ENCODE measurements at places on chromosomes 11 and 22.

DNA sequence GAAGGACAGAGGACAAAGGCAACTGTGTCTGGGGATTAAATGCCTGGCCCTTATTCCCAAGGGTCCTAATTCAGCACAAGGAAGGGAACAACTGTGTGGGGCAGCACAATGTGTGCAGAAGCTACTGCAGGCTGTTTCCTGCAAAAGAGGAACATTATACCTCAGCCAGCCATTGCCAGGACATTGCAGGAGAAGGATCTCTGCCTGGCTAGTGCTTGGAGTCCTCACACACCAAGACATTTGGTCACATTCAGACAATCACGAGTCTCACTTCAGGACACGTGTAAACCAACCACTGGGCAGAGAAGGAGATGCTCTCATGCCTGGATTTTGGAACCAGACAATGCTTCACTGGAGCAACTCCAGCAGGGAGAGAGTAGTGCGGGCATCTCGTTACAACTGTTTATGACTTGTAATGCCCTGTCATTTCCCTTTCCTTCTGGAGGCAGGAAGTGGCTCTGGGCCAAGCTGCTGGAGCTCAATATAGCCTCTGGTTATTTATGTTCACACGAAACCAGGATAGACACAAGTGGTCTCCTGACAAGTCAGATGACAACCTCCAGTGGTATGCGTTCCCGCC lies 23.9 kb upstream of the ZC3H12C start:
- peak; percentile 11 for DNase-seq

DNA sequence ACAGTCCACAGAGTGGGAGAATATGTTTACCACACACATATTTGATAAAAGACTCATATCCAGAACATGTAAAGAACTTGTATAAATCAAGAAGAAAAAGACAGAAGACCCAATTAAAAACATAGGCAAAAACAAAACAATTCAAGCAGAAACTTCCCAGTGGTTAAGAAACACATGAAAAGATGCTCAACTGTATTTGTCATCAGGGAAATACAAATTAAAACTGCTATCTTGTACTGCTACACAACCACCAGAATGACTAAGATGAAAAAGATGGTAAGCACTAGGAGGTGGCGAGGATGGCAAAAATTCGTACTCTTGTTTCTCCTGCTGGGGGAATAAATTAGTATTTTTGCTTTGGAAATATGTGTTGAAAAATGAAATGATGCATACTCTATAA lies 192.3 kb upstream of the C11orf87 start:
- no peak for DNase-seq

DNA sequence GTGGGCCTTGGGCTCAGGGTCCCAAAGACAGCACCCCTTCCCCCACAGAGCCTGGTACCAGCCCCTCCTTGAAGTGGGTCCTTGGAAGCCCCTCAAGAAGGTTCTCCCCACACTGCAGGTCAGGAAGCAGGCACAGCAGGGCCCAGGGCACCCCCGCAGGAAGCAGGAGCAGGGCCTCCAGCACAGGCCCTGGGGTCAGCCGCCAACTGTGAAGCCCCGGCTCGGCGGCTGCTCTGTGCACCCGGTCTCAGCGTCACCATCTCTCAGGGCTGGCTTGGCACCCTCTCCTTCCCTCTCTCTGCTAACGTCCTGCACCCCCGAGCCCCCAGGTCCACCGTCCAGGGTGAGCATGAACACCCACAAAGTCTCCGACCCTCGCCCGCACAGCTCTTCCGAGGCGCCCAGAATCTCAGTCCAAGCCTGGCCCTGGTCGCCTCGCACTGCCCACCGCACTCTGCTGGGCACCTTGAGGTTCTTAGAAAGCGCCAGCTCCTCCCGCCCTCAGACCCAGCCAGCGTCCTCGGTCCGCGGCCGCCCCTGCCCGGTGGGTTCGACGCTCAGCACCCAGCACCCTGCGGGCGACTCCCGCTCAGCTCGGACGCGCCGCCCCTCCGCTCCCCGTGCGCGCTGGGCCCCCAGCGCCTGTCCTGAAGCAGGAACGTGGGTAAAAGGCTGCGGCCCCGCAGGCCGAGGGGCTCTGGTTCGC lies 1.4 kb upstream of the SIGIRR start:
- DNase-seq = no peak

- no peak for DNase-seq
Measured at GRCh38 chr11:43853781-43854180, 26.9 kb upstream of the ALKBH3 start.

DNA sequence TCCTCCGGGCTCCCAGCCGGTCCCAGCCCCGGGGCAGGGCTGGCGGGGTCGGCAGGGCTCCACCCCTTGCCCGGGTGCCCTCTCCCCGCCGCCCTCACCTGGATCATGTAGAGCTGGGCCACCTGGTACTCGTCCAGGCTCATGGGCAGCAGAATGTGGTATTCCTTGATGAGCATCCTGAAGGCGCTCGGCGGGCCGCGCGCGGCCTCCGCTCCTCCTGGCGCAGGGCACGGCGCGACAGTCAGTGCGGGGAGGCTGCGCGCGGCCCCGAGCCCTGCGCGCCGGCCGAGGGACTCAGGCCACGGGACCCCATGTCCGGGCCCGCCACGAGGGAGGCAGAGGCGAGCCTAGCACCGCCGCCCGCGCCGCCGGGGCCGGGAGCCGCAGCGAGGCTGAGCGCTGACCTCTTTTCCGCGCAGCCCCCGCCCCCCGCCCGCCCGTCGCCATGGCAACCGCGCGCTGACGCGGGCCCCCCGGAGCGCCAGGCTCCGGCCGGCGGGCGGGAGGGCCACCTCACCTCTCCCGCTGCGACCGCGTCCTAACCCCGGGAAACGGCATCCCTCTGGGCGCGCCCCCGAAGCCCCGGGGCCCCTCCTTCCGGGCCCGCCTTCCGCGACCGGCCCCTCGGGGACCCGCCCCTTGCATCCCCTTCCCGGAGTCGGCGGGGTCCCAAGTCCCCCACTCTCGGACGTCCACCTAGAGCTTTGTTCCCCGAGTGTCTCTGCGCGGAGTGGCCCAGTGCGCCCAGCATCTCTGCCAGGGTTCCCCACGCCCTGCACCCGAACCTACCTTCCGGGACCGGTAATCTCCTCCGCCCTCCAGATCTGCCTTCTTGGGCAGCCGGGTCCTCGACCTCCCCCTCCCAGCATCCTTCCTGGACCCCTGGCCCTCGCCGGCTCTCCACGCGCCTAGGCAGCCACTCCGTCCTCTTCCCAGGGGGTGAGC lies 886 bp downstream of the PITPNM1 start:
- DNase-seq = no peak

DNA sequence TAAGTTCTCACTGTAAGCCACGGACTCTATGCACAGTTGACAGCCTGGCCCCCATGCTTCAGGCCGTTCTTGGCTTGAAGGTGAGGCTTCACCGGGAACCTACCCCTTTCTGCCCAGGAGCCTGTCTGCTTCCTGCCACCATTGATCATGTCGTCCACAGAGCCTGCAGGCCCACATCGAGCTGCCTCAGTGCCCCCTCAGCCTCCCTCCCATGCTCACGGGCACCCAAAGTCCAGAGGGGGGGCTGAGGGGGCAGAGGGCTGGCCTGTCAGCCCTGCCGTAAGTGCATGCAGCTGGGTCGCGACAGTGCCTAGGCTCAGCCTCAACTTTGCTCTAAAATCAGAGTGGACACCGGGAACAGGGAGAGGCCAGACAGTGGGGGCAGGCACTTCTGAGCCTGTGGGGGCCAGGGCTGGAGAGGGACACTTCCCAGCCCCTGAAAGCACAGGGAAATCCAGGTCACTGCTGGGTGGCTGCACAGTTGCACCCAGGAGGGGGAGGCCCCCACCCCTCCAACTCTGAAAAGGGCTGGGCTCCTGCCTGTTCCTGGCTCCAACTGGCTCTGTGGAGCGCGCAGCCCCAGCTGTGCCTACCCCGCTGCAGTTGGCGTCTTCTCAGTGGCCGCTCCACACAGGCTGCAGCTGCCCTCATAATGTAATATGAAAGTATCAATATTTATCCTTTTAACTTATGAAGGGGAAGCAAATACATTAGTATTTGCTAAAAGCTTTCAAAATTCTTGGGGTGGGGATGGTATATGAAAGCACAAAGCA lies 598.6 kb downstream of the DLG2 start:
- no peak for DNase-seq

DNA sequence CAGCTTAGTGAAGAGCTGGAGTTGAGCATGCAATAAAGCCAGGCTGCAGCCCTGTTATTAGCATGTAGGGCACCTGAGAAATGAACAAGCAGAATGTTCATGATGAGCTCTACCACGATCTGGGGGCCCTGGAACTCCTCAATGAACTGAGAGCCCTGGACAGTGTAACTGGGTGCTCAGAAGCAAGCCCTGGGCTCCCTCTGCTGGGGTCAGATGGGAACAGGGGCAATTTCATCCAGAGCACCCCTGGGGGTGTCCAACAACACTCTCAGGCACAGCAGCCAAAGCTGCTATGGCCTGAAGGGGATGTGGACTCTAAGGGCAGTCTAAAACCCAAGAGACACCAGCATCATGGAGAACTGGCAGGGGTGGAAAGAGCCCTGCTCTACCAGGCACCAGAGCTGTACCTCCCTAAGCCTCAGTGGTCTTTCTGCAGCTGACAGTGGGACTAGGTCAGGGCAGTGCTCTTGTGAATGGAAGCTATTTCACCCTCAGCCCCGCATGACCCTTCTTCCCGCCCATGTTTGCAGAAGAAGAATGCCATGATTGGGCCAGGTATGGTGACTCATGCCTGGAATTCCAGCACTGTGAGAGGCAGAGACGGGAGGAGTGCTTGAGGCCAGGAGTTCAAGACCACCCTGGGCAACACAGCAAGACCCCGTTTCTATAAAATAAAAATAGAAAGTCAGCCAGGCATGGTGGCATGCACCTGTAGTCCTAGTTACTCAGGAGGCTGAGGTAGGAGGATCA lies 28.9 kb downstream of the THOC5 start:
- no peak for DNase-seq

DNA sequence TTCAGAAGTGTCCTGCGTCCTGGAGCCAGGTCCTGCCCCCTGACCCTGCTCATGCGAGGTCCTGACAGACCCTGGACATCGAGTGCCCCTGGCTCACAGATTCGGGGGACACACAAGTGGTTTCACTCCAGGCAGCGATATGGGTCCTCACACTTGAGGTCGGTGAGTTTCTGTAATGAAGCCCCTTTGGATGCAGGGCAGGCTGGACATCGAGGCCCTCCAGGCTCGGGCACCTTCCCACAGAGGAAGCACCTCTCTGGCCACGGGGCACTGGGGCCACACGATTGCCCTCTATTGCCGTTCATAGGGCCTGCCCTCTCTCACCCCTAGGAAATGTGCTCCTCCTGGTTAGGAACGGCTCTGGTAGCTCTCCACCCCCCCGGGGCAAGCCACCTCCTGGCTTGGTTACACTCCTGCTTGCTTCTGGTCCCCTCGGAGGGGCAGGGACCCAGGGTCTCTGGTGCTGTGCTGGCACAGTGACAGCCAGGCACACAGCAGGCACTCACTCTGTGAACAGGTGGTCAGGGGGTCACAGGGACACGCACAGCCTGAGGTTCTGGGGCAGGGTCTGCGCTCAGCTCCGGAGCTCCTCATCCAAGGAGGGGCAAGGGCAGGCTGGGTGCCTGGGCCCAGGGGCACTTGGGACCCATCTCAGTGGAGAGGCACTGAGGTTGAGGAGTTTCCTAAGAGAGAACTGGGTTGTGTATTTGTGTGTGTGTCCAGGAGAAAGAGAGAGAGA lies 907.7 kb downstream of the BRD1 start:
- DNase-seq = no peak

GRCh38 chr22:25219948-25220442 lies 556 bp downstream of the CRYBB2 start:
- peak; percentile 57 for DNase-seq

DNA sequence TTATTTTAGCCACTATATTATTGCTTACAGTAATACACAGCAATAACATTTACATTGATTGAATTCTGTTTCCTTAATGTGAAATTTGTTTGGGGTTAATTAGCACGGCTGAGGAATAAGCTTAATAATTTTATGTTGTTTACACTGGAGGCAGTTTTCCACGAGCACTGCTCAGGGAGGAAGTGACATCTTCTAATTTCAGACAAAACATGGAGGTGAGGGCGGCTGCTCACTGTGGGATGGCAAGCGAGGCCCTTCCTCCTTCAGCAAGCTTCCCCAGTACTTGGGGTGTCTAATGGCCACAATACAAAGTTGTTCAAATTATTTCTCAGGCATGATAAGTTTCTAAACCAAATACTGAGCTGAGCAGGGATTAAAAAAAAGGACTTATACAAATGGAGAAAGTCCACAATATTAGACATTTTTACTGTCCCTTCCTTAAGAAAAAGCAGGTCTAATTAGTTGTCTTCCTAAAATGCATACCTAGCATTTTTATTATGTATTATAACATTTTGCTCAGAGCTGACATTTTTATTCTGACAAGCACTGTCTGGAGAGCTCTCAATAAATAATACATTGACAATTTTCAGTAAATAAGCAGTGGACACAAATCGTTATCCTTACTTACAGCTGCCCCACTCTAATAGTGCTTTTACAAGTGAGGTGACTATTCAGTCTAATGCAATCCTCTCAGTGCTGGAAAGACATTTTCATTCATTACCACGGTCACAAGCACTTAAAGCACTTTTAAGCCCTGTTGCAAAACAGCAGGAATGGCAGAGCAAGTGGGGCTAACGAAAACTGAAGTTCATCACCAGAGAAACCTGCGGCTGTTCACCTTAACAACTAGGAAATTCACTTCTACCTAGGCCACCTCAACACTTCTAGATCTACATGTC lies 56.2 kb downstream of the SOX6 start:
- DNase-seq = no peak

- no peak for DNase-seq
Measured at GRCh38 chr22:24576778-24577177, 16.1 kb downstream of the LRRC75B start.

- no peak for DNase-seq
Measured at GRCh38 chr11:102406099-102406498, 46.5 kb downstream of the TMEM123 start.

DNA sequence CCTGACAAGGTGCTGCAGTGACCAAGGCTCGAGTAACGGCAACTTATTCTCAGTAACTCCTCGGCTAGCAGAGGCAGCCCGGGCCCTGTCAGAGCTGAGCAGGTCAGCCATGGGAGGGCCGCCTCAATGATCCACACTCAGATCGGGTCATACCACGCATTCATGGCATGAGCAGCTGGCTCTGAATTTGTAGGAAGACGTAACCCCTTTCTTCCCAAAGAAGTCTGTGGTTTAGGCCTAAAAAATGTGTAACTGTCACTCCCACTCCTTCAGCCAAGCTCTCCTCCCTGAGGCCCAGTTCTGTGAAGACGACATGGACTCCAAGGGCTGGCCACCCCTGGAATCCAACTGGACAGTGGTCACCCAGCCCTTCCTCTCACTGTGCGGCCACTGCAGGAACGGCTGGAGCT lies 30.0 kb downstream of the PPP2R1B start:
- no peak for DNase-seq

DNA sequence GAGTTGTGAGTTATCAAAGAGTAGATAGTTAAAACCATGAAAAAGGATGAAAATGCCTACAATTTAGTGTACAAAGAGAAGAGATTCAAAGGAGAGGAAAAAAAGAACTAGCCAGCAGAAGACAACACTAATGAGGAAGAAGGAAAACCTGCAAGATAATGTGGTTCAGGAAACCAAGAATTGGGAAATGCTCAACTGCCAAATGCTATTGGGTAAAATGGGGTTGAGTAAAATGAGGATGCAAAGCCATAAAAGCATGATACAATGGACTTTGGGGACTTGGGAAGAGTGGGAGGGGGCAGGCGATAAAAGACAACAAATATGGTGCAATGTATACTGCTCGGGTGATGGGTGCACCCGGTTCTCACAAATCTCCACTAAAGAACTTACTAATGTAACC lies 7.6 kb upstream of the OR52K2 start:
- DNase-seq = no peak
